Effector memory CD8-positive, alpha-beta T cell (primary cell): ENCODE measurements at places on chromosomes 11 and 22.

GRCh38 chr22:48782326-48782725, 1045.3 kb downstream of the BRD1 start:
- no peak overlapping the region for H3K27ac ChIP-seq
- no peaks in the 10 kb centered on the region for H3K36me3 ChIP-seq
- no peak for DNase-seq
- peaks cover 7% of the 10 kb centered on the region for H3K27me3 ChIP-seq

DNA sequence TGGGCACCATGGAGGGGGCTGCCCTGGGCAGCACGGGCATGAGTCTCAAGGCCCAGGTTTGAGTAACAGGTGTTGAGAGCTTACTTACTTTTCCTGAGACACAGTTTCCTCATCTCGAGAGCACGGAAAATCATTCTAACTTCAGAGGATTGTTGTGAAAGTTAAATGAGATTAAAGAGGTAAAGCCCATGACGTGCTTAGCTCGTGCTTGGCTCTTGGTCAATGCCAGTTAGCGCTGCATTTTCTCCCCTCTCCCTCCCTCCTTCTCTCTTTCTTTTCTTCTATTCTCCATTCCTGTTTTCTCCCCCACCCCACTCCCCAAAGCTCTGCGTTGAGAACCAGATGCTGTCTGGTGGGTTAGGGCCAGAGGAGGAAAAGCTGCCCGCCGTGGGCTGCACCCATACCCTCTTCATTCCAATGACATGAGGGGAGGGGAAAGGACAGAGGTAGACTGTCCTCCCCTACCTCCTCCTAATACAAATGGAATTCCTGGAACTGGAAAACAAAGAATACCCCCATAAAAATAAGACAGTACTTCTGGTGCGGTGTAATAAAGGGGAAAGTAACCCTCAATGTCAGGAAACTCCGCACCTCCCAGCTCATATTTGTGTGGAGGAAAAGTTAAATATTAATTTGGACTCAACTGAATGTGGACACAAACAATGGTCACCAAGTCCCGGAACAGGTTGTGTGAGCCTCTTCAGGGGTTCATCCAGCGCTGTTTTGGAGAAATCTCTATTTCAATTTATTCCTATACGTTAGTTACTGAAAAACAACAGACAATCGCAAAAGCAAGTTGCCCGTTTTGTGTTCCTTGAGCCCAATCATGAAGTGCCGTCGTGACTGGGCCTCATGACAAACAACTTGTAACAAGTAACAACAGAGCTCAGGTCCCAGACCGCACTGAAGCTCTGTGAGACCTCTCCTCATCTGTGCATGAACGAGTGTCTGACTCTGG, 54.8 kb upstream of the B3GAT1 start:
- H3K36me3 ChIP-seq: no peaks in the 10 kb centered on the region
- H3K4me1 ChIP-seq: no peaks in the 10 kb centered on the region
- no peak overlapping the region for H3K27ac ChIP-seq
- no peak for DNase-seq

DNA sequence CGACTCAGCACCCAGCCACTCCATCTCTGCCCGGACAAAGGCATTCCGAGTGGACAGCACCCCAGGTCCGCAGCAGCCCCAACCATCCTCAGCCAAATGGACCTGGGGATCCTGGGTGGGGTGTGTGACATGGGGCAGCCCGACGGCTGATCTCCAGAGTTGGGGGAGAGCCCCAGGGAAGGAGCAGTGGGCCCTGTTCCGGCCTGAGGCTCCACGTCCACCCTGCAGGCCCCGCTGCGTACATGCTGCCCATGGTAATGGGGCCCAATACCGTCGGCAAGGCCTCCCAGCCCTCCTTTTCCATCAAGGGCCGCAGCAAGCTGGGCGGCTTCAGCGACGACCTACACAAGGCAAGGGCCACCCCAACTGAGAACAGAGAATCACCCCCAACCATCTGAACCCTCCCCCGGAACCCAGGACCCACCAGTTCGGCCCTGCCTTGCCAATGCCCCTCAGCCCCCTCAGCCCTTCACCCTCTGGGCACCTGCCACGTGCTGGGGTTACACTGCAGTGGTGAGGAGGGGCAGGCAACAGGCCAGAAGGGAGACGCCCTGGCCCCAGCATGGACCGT, 5.4 kb downstream of the SCGB1C1 start:
- H3K4me3 ChIP-seq: no peak overlapping the region
- H3K36me3 ChIP-seq: peaks cover 10% of the 10 kb centered on the region
- H3K27ac ChIP-seq: peak overlapping the region; percentile 48

DNA sequence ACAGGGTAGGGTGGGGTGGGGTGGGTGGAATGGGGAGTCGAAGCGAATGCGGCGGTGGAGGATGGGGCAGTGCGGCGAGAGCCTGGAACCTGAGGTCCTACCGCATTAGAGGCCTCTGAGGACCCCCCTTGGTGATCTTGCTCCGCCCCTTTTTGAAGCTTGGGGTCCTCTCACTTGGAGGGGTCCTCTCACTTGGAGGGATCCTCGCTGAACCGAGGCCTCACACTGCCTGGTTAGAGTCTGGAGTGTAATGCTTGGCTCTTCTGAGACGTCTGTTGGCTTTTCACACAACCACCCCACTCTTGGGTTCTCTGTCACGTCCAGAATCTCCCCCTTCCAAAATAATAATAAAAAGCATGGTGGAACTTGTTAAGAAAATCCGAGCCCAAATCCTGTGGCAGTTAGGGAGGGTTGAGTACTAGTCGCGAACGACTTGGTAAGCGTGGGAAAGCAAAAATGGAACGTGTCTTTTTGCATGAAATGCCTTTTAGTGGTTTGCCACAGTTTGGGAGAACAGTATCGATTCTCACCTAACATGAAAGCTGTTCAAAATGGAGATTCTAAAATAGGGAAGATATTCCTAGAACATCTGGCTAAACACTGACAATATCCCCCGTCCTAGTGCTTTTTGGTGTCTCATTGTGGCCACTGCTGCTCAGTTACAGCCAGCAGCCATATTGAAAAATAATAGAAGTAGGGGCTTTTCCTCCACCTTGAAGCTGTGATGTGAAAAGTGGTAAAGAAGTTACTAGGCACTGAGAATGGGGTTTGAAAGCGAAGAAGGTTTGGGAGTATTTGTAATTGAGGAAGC, 822 bp downstream of the RBX1 start:
- peaks cover 53% of the 10 kb centered on the region for H3K36me3 ChIP-seq
- no peak for DNase-seq
- peak overlapping the region; percentile 97 for H3K27ac ChIP-seq
- H3K27me3 ChIP-seq: no peaks in the 10 kb centered on the region
- peak overlapping the region; percentile 98 for H3K4me3 ChIP-seq

DNA sequence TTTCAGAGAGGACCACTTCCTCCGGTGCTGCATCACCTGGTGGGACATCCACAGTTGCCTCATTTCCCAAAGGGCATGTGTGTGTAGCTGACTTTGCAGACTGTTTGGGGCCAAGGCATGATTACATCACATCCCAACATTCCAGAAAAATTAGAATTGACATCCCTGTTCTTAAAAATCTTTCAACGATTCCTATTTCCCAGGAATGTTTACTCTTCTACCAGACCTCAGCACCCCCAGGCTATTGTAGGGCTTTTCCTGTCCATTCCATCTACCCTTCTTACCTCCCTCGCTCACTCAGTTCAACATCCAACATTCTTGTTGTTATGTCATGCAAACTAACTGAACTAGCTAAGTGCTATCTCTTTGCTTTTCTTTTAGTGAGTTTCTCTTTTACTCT, 37.3 kb downstream of the PIWIL4 start:
- H3K36me3 ChIP-seq: no peaks in the 10 kb centered on the region
- no peak overlapping the region for H3K27ac ChIP-seq
- H3K4me1 ChIP-seq: no peaks in the 10 kb centered on the region
- H3K4me3 ChIP-seq: no peak overlapping the region

- H3K27ac ChIP-seq: no peak overlapping the region
- H3K36me3 ChIP-seq: no peaks in the 10 kb centered on the region
- H3K27me3 ChIP-seq: no peaks in the 10 kb centered on the region
- no peaks in the 10 kb centered on the region for H3K4me1 ChIP-seq
These were observed 39.3 kb upstream of the COMT start for GRCh38 chr22:19902245-19902715.

DNA sequence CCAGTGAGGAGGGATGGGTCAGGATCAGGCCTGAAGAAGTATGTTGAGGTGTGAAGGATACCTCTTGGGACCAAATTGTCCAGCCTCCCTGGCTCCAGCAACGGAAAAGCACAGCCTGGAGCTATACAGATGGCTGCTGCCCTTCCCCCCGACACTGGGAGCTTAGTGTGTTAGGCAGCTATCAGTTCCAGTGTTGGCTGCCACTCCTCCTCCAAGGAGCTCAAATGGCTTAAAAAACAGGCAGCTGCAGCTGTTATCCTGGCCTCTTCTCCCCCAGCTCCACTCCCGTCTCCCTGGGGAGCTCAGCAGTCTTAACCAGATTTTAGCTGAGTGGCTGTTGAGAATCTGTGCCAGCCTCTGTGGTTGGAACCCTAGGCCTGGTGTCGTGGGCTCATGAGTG, 225.0 kb downstream of the JRKL start:
- H3K27ac ChIP-seq: no peak overlapping the region
- DNase-seq: no peak
- H3K4me3 ChIP-seq: no peak overlapping the region
- peaks cover 3% of the 10 kb centered on the region for H3K36me3 ChIP-seq
- H3K4me1 ChIP-seq: no peaks in the 10 kb centered on the region

- no peak overlapping the region for H3K27ac ChIP-seq
- no peaks in the 10 kb centered on the region for H3K4me1 ChIP-seq
- H3K4me3 ChIP-seq: no peak overlapping the region
- peaks cover 50% of the 10 kb centered on the region for H3K27me3 ChIP-seq
These were observed 35.9 kb upstream of the PRDM11 start for GRCh38 chr11:45110562-45110961.

DNA sequence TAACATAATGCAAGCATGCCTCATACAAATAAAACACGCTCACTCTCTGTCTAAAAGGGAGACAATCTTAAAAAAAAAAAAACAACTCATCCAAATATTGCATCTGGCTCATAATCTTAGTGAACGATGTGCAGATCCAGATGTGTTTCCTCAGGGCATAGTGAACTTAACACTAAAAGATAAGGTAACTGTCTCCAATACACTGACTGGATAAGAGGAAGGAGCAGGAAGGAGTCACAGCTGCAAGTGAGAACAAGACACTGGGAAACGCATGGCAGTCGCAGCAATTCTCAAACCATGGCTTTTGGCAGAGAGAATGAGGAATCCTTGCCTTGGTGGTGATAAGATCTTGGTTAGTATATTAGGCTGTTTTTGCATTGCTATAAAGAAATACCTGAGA, 9.2 kb upstream of the EIF3M start:
- peaks cover 16% of the 10 kb centered on the region for H3K27me3 ChIP-seq
- no peak overlapping the region for H3K27ac ChIP-seq
- H3K36me3 ChIP-seq: no peaks in the 10 kb centered on the region
- H3K4me3 ChIP-seq: no peak overlapping the region
- DNase-seq: no peak

- H3K36me3 ChIP-seq: peaks cover 26% of the 10 kb centered on the region
- H3K27ac ChIP-seq: peak overlapping the region; percentile 81
- no peak for DNase-seq
These were observed 39.3 kb downstream of the NF2 start for GRCh38 chr22:29642694-29643093.

DNA sequence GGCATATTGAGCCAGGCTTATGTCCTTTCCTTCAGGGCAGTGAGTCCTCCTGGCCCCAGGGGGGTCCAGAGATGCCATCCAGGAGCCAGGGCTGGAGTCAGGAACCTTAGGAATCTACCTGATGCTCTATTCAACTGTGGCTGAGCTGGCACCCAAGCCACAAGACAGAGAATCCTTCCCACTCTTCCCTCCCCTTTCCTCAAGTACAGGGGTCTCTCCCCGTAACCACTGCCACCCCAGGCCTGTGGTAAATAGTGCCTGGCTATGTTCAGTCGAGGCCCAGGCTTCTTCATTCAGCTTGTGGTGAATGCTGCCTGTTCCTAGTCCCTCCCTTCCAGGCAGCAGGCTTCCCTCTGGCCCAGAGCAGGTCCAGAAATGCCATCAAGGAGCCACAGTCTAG, 45.5 kb upstream of the THY1 start:
- no peak overlapping the region for H3K4me3 ChIP-seq
- DNase-seq: no peak
- H3K27me3 ChIP-seq: peaks cover 74% of the 10 kb centered on the region
- no peaks in the 10 kb centered on the region for H3K4me1 ChIP-seq

DNA sequence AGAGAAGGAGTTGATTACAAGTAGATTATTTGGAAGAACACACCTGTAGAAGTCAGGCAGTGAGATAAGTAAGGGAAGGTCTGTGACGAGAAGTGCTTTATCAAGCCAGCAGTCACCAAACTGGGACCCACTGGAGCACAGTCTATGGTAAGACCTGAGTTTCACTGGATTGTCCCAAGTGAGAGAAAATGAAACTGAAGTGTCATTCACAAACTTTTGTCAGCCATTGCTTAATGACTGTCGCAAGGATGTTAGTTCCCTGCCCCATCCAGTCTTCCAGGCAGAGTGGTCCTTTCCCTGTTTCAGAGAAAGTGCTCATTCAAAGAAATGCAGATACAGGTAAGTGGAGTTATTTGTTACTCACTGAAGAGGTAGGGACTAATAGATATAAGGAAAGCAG, 728.0 kb upstream of the TENM4 start:
- DNase-seq: no peak
- H3K36me3 ChIP-seq: no peaks in the 10 kb centered on the region
- H3K27ac ChIP-seq: no peak overlapping the region

DNA sequence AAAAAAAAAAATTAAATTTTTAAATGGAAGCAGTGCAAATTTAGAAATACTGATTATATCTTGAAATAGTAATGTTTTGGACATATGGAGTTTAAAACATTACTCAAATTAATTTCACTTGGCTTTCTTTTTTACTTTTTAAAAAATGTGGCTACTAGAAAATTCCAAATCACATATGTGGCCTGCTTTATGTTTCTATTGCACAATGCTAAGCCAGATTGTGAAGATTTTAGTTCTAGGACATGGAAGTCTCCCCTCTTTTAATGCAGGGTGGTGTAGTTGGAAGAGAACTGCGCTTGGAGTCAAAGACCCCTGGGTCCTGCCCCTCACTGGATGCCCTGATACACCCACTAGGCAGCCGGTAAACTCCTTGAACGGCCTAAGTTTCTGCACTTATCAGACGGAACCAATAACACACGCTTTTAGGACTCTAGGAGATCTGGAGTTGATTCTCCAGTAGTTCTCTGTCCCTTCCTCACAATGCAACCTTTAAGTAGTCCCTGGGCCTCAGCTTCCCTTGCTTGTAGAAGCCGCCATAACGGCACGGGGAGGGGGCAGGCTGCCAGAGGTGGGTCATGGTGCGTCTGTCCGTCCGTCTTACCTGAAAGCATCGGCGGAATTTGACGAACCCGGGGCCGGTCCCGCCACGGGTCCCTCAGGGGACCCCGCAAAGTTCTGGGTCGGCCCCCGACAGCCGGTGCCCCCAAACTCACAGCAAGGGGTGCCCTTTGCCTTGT, 505 bp downstream of the FAM227A start:
- no peaks in the 10 kb centered on the region for H3K27me3 ChIP-seq
- H3K4me1 ChIP-seq: peaks cover 6% of the 10 kb centered on the region
- peak overlapping the region; percentile 93 for H3K4me3 ChIP-seq
- H3K36me3 ChIP-seq: peaks cover 11% of the 10 kb centered on the region
